Colonic mucosa (tissue), 4 donors: ENCODE measurements at places on chromosomes 4 and X. TPM values are rescaled to one million over a fixed set of nuclear protein-coding genes. Genes with fewer than 3 reads are reported as not detected.

Gene SLC2A9
- total RNA-seq: 4.3 TPM

Gene LEF1
- total RNA-seq: 3.4 TPM

Gene EDA2R
- total RNA-seq: 2.5 TPM

Gene GABRB1
- not detected for total RNA-seq

Gene MAGEA2
- total RNA-seq: not detected

Gene XK
- 25.2 TPM for total RNA-seq

Gene FAM149A
- total RNA-seq: 13.8 TPM

Gene TMEM271
- not detected for total RNA-seq

Gene HHIP
- 5.9 TPM for total RNA-seq

Gene SATL1
- total RNA-seq: not detected

Gene ADRA2C
- total RNA-seq: 0.61 TPM

Gene NPY2R
- 1.2 TPM for total RNA-seq

Gene GALNTL6
- 0.20 TPM for total RNA-seq

Gene ATOH1
- total RNA-seq: 73.7 TPM

DNA sequence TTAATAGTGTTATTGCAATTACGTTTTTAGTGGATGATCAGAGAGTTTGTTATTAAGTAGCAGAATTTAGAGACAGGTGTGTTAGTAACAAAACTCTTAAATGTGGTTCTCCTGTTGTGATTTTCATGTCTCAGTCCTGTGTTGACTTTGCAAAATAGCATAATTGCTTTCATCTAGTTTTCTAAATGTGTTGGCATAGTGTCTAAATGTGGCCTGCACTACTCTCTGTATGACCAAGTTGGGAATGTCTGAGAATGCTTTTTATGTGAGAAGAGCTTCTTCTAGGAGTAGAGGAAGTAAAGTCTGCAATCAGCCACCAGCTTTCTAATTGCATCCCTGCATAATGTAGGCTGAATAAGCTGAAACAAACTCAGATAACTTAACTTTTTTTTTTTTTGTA, 158.6 kb upstream of the FAT1 start:
- no peak for DNase-seq

GRCh38 chr4:169209388-169209883, 61.3 kb downstream of the SH3RF1 start:
- no peak for DNase-seq

- no peak for DNase-seq
These were observed 32.2 kb downstream of the UNC5C start for GRCh38 chr4:95516528-95517017.

- no peak for DNase-seq
These were observed 2.4 kb downstream of the ZMYM3 start for GRCh38 chrX:71251466-71251973.

GRCh38 chr4:120418146-120418545, 351.5 kb upstream of the MAD2L1 start:
- no peak for DNase-seq

DNA sequence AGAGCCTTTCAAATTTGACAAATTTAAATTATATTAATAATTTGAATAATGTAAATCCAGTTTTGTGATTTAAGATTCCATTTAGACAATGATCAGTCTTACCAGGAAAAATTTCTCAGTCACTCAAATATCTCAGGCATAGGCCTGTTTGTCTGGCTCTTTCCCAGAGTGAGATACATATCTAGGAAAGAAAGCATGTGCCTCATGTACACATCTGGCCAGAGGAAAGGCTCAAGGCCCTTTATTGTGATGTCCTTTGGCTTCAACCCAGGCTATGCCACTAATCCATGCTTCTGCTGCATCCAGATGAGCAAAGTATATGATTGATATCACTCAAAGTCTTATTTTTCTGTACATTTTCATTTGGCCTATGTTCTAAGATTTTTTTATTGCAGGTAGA, 473.3 kb upstream of the ADGRL3 start:
- no peak for DNase-seq

DNA sequence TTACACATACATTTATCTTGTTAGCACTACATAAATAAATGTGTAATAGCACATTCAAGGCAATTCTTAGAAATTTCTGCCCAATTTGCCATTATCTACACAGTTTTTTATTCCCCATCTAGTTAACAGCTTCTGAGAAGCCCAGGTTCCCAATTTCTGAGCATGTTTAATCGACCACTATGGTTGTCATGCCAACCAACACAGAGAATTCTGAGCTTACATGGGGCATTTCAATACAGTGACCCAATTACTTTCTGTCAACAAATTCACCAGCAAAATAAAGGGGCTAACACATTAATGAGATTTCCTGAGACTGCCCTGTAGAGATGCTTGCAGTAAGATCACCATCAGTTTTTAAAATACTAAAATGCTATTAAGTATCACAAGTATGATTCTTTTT, 22.0 kb downstream of the GPM6A start:
- DNase-seq: no peak

GRCh38 chr4:138749303-138749702, 266.3 kb upstream of the NOCT start:
- no peak for DNase-seq

DNA sequence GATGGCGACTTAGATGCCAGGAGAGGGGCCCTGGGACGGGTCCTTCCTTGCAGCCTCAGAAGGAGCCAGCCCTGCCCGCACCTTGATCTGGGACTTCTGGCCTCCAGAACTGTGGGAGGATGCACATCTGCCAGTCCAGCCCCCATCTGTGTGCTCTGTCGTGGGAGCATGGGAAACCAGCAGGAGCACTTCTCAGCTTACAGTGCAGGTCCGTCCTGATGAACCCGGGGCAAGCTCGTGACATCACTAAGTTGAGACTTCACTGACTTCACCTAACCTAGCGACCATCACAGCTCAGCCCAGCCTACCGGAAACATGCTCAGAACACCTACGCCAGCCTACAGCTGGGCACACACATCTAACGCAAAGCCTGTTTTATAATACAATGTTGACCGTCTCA, 38.1 kb downstream of the ABLIM2 start:
- no peak for DNase-seq

GRCh38 chrX:114338870-114339269, 245.0 kb upstream of the HTR2C start:
- DNase-seq: no peak

DNA sequence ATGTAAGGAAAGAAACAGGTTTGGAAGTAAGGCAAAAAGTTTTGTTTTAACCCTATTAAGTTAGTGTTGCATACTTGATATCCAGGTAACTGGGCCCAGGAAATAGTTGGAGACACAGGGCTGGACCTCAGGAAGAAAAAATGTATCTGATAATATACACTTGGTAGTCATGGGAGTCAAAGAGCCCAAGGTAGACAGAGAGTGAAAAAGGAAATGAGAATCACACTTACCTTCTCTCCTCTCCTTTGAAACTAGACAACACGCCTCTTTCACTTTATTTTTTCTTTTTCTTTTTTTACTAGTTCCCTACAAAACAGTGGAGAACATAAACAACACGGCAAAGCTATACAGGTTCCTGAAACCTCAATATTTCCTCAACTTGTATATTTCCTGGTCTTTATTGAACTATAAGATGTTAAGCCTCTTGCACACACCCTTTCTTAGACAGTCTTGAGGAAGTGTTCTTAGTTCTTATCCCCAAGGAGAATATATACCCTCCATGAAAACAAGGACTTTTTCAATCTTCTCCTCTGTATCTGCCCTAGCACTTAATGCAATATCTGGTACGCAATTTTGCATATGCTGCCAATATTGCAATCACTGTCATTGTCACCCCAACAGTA, 27.2 kb downstream of the SYTL4 start:
- DNase-seq: no peak

DNA sequence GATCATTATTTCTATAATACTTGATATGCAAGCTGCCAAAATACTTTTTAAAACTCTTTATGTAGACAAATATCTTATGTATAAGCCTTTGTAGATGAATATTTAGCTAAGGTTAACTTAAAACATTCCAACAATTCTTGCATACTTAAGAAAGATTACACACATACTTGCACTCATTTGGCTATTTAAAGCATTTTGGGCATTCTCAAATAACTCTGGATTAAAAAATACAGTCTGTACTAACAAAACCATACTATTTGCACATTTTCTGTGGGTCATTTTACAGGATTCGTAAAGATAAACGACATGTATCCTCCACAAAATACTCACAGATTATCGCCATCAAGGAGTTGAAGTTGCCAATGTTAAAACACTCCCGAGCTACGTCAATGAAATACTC, 26.5 kb downstream of the RASGEF1B start:
- DNase-seq: no peak

- no peak for DNase-seq
These were observed 7.4 kb downstream of the SUPT20HL2 start for GRCh38 chrX:24306440-24306839.

DNA sequence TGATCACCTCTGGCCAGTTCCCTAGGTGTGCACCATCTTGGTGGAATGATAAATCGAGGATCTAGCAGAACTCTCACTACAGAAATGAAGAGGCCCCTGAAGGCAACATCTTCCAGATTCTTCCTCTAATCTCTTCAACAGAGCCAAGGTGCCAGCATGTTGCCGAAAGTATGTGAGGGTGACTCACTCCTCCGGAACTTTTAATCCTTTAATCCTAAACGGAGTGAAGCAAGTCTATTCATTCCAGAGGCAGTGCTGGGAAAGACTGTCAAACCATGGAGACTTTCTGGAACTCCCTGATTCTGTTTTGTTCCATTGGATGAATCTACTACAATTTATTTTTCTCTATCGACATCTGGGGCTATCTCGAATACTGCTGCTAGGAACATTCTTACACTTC, 68.7 kb downstream of the SUPT20HL2 start:
- no peak for DNase-seq

DNA sequence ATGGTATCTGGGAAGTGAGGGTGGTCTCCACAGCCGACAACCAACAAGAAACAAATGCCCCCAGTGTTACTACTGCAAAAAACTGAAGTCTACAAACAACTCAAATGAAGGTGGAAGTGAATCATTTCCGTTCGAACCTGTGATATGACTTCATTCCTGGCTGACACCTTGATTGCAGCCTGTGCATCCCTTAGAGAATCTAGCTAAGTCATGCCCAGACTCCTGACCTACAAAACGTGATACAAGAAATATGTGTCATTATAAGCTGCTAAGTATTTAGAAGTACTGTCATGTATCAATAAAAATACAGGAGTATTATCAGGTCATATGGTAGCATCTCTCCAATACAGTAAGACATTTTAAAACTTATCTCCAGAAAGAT, 959.7 kb upstream of the LCORL start:
- DNase-seq: no peak

DNA sequence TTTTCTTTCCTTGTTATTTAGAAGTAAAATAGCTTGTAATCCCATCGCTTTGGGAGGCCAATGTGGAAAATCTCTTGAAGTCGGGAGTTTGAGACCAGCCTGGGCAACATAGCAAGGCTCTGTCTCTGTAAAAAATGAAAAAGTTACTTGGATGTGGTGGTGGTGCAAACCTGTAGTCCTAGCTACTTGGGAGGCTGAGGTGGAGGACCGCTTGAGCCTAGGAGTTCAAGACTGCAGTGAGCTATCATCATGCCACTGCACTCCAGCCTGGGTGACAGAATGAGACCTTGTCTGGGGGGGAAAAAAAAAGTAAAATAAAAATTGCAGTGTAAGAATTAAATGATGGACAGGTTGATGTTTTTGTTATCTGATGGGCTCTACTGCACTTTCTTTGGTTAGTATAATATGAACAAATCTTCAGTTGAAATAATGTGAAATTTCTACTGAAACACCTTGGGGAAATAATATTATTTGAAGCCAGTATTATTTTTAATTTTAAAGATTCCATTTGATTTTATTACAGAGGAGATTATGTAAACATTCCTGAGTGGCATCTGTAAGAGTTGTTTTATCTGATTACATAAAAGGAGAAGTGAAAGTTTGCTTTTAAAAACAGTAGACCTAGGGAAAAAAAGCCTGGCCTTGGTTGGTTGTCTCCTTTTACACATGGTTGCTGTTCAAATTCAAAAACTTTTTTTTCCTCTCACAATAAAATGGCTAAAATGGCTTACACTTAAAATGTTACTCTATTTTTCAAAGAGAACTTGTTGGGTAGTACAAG, 10.5 kb upstream of the NDUFC1 start:
- no peak for DNase-seq

- DNase-seq: no peak
These were observed 86.5 kb downstream of the SH3KBP1 start for GRCh38 chrX:19800821-19801374.

DNA sequence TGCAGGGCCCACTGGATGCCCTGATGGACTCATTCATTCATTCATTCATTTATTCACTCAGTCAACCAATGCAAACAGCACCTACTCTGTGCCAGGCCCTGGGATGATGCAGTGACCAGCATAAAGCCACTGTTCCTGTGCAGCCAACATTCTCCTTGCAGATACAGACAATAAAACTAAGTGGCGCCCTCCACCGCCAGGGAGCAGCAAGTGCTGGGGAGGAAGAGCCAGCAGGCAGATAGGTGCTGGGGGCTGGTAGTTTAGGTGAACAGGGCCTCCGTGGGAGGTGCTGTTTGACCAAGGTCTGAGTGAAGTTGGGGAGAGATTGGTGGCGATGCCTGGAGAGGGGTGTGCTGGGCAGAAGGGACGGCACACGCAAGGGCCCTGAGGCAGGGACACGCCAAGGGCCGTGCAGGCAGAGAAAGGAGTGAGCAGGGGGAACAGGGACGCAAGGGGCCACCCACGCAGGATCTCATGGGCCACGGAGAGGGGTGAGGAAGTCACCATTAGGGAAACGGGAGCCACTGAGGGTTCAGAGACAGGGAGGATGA, 65.5 kb downstream of the WFS1 start:
- no peak for DNase-seq

DNA sequence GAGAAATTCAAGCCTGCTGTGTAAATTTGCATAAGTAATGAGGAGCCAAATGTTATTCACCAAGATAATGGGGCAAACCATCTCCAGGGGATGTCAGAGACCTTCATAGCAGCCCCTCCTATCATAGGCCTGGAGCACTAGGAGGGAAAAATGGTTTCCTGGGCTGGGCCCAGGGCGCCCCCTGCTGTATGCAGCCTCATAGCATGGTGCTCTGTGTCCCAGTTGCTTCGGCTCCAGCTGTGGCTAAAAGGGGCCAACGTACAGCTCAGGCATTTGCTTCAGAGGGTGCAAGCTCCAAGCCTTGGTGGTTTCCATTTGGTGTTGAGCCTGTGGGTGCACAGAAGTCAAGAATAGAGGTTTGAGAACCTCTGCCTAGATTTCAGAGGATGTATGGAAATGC, 859.3 kb downstream of the RPA4 start:
- peak; percentile 21 for DNase-seq

- no peak for DNase-seq
These were observed 21.0 kb downstream of the TNIP3 start for GRCh38 chr4:121143131-121143530.
